ENCODE measurements at places on chromosomes 5 and 9.

GRCh38 chr9:133377721-133378216 lies 1.6 kb downstream of the STKLD1 start:
- no peak for DNase-seq

DNA sequence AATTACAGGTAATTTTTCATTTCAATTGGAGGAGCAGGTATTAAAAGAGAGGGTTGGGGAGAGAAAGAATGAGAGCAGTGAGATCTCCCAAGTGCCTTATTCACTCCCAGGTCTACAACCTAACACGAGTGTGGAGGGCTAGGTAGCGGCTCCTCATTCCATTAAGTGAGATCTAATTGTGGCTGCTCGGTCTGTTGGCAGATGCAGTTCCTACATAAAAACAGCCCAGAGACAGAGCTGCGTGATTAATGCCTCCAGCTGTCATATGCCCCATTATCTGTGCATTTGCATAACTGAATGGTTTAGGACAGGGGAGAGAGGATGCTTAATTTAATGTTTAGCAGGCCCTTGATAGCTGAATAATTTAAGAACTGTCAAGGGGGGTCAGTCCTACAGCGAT lies 100.5 kb downstream of the PSAT1 start:
- DNase-seq = no peak

- no peak for DNase-seq
Observed at GRCh38 chr5:169838688-169839087, 141.6 kb downstream of the INSYN2B start.

DNA sequence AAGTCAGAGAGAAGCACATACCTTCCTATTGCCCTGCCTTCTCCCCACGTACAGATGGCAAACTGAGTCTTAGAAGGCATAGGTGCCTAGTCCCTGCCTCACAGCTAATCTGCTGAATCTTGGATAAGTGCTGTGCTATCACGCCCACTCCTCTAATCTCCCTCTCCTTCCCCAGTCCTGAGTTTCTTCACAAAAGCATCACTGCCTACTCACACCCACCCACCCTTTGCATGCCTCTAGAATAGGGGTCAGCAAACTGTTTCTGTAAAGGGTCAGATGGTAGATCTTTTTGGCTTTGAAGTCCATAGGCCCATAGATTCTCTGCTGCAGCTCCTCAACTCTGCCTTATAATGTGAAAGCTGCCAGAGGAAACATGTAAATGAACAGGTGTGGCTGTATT lies 23.2 kb upstream of the JADE2 start:
- DNase-seq = no peak

- DNase-seq = no peak
Observed at GRCh38 chr5:114335391-114335790, 26.5 kb upstream of the KCNN2 start.

GRCh38 chr9:13896922-13897835 lies 416.8 kb downstream of the NFIB start:
- DNase-seq = no peak

DNA sequence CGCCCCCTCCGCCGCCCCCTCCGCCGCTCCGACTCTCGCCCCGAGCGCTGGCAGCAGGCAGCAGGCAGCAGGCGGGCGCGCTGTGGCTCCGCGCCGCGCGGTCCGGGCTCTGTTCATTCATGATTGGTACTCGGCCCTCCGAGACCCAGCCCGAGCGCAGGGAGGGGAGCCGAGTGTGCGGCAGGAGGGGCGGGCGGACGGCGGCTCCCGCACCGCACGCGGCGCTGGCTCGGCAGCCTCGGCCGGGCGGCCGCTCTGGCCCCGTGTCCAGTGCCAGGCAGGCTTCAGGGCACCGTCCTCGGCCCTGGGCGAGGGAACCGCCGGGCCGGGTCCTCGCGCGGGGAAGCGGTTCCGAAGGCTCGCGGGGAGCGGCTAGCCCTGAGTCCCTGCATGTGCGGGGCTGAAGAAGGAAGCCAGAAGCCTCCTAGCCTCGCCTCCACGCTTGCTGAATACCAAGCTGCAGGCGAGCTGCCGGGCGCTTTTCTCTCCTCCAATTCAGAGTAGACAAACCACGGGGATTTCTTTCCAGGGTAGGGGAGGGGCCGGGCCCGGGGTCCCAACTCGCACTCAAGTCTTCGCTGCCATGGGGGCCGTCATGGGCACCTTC lies at the start of gene KCNIP1:
Gene KCNIP1 (plus strand): TSS at position 31 of the 607 bp plus-strand sequence.
- no peak for DNase-seq
